ENCODE measurements at places on chromosomes 7 and 10. TPM values are rescaled to one million over a fixed set of nuclear protein-coding genes. Genes with fewer than 3 reads are reported as not detected.

STAG3 gene
- not detected for total RNA-seq

GRCh38 chr10:8331896-8332729 is 277.6 kb downstream of the GATA3 start:
- DNase-seq = no peak

GRCh38 chr7:6590645-6591110 is 857 bp downstream of the INTS15 start:
- no peak for DNase-seq

PLAU gene
- total RNA-seq = 3.9 TPM

DNA sequence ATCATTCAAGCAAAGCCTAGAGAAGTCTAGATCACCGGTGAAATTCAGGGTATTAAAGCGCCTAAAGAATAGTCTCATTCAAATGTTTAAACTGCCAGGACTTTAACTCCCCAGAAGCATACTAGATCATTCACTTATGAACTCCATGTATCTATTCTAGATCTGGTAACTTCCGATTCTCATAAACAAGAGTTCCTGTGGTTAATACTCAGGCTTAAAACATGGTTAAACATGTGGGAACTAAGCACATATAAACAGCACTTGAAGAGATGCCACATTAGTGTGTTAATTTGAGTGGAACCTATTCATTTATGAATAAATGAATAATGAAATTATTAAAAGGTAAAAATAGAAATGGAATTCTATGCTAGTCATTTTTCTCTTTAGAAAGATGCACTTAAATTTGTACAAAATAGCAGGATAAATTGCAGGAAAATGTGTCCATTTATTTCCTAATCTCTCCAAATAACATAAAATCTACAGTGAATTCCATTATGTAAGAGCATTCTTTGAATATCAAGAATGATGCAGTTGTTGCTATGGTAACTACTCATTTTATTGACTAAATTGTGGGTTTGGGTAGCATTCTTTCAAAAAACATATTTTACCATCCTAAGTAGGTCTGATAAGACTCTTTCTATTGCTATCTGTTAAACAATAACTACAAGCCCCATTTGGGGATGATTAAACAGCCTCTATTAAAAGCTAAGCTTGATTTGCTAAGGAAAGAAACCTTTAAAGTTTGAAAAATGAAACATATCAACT is 147.6 kb upstream of the TMEM168 start:
- no peak for DNase-seq

- no peak for DNase-seq
These were observed 48.3 kb upstream of the CDC14C start for GRCh38 chr7:48876087-48876486.

PON2 gene
- 77.1 TPM for total RNA-seq

DNA sequence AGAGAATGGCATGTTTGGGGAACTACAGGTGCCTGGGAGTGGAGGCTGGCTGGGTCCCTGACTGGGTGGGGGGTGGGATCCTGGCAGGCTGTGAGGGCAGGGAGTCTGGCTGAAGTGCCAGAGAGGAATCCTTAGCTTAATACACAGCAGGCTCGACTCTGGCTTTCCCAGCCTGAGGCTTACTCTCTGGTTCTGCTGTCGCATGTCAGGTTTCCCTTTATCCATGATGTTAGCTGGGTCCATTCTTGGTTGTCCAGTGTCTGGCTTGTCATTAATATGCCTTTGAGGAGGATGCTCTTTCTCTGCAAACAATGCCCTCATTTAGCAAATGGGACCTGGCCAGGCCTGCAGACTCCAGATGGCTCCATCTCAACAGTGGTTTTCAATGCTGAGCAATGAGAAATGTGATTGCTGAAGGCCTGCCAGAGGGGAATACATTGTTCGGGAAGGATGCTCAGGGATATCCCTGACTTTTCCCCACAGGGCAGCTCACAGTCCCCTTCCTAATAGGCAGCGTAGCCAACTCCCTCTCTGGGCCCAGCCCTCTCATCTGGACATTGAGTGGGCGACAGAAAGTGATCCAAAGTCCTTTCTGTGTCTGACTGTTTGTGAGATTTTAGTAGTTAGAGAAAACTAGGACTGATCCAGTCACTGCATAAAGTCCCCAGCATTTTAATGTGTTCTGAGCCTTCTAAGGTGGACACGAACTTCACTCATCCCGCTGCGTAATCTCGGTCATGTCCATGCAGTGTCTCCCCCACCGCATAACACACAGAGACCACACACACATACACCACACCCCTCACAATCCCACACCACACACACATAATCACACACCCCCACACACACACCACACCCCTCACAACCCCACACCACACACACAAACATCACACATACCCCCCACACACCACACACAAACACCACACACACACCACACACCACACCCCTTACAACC is 124.9 kb downstream of the ANLN start:
- no peak for DNase-seq

GRCh38 chr7:74058486-74058885 is 25.1 kb upstream of the LIMK1 start:
- no peak for DNase-seq

LRGUK gene
- total RNA-seq = not detected

LIPM gene
- total RNA-seq = 0.83 TPM

GRCh38 chr10:71580926-71581325 is 138.7 kb downstream of the C10orf105 start:
- no peak for DNase-seq

DNA sequence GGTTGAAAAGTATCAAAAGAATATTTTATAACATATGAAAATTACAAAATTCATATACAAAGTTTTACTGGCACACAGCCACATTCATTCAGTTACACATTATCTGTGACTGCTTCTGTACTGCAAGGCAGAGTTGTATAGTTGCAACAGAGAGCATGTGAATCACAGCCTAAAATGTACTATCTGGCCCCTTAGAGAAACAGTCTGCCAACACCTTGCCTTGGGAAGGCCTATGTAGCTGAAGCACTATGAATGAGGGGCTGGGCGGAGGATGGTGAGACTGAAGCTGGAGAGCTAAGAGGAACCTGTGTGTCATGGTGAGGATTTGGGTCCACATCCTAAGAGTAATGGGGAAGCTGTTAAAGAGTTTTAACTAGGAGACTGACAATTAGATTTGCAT is 35.7 kb downstream of the PDZD8 start:
- DNase-seq = no peak

All from right atrium auricular region (tissue), 2 donors.